ENCODE measurements at places on chromosomes 7 and 10. TPM values are rescaled to one million over a fixed set of nuclear protein-coding genes. Genes with fewer than 3 reads are reported as not detected.

EPHA1 gene
- total RNA-seq: 21.6 TPM

OR13A1 gene
- not detected for total RNA-seq

ZNF438 gene
- total RNA-seq: 4.0 TPM

FGL2 gene
- total RNA-seq: 0.14 TPM

MRLN gene
- not detected for total RNA-seq

TLX1 gene
- not detected for total RNA-seq

Measured in Calu3 (cell line).